H1 (cell line): ENCODE measurements at places on chromosomes 3 and 15.

- no peak for DNase-seq
These were observed 1.6 kb downstream of the WDR72 start for GRCh38 chr15:53757906-53758305.

DNA sequence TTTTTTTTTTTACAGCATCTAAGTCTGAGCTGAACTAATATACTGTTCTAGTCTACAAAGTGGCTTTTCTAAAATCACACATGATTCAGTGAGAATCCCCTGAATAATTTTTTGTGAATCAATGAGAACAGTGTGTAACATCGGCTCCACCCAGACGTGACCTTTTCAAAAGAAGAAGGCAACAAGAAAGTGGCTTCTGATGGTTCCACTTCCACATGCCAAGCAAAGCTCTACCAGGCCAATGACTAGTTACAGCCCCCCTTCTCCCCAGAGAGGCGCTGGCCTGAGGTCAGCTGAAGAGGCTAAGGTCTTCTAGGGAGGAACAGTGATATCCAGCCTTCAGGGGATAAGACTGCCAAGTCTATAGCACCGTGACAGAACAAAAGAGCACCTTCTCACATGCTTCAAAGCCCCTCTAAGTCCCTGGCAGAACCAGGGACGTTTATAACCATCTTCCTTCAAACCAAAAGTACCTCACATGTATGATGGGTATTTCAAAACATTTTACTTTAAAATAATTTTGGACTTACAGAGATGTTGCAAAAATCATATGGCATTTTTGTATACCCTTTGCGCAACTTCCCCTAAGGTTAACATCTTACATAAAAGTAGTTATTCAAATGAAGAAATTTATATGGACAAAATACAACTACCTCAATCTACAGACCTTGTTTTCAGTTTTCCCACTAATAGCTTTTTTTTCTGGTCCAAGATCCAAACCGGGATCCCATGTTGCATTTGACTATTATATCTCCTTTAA is 177.9 kb downstream of the OSBPL10 start:
- no peak for DNase-seq

- DNase-seq: no peak
These were observed 93.0 kb downstream of the CPN2 start for GRCh38 chr3:194257916-194258668.

DNA sequence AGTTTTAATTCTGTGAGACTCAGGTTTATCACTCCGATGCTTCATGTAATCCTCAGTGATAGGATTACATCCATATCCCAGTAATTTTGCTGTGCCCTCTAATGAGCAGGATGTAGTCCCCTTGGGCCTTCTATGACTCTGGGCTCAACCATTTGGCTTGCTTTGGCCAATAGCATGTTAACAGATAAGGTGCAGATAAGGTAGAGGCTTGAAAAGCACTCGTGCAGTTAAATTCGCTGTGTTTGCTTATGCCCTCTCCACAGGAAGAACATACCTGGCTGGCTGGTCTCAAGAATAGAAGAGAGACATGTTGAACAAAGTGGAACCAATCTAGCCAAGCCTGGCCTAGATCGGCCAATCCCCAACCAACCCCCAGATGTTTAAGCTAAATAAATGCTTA is 20.1 kb downstream of the CCDC13 start:
- no peak for DNase-seq

DNA sequence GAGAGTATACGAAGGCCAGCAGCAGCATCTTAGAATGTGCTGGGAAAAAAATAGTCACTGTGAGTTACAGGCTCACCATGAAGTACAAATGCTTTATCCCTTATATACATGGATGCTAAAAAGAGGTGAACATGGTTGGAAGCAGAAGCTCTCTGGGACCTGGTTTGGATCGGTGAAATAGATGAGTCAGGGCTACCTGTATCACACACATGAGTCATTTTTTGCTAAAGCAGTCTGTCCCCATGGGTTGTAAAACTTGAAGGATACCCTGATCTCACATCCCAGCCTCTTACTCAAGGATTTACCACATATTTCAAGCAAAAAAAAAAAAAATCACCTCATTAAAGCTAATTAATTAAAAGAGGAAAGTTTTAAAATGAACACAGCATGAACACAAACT is 6.9 kb upstream of the SERPINI2 start:
- no peak for DNase-seq

DNA sequence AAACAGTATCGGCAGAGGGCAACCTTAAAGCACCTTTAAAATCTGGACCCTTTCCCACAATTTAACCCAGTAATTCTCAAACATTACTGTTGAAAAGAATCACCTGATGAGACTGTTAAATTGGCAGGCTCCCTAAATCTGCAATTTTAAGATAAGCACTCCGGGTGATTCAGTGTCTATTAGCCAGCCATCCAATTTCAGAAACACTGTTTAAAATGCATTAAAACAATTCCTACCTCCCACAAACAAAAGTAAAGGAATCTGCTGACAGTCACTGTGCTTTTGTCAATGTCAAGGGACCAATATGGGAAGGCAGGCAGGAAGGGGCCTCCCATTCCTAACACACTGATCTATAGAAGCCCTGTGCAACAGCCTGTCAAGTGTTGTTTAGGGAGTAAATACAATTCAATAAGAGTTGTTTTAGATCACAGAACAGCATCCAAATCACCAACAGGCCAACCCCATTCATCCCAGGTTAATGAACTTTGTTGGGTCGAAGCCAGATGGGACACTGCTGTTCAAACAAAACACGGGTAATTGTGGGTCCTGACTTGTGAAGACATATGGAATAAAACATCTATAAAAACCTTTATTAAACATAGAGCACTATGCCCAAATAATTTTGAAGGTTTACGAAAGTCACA is 21.4 kb downstream of the SIAH2 start:
- no peak for DNase-seq

GRCh38 chr15:101359365-101359947 is 64.4 kb upstream of the SNRPA1 start:
- peak; percentile 40 for DNase-seq

DNA sequence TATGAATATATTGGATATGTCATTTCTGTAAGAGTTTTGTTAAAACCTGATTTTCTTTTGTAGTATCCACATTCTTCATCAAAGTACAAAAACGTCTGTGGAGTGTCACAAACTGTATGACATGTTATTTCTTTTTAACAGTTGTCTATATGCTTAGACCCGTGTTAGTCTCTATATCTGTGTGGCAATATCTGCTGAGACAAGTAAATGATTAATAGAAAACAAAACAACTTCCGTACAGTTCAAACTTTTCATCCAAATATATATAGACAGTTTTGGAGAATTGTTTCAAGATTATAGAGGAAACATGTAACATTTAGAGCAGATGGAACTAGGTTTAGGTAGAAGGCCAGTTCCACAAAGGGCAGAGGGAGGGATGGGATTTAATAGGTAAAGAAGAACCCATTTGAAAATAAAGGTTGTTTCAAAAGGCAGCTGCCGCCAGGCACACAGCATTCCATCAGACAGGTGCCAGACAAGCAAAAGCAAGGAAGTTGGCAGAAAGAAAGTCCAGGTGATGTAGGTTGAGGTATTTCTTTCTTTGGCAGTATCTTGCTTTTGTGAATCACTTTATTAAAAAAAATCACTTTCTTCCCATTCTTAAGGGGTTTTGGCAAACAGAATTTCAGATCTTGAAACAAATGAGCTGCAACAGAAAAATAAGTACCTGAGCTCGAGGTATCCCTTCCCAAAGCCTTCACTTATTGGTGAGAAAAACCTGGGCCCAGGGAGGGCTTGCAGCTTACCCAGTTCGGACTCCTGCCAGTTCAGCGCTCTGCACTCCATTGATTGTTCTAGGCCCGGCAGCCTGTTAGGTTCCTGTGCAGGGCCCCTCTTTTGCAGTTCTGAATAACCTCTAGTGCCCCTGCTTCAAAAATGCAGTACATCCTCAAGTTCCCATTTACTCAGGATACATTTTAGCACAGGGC is 49.0 kb downstream of the LRRN1 start:
- no peak for DNase-seq

- no peak for DNase-seq
These were observed 37.1 kb upstream of the SLC4A7 start for GRCh38 chr3:27521179-27521871.

DNA sequence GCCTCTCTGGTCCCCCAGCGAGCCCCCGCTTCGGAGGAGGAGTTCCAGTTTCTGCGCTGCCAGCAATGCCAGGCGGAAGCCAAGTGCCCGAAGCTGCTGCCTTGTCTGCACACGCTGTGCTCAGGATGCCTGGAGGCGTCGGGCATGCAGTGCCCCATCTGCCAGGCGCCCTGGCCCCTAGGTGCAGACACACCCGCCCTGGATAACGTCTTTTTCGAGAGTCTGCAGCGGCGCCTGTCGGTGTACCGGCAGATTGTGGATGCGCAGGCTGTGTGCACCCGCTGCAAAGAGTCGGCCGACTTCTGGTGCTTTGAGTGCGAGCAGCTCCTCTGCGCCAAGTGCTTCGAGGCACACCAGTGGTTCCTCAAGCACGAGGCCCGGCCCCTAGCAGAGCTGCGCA is 3.5 kb downstream of the PML start:
- no peak for DNase-seq

- DNase-seq: no peak
These were observed 6.2 kb upstream of the NEO1 start for GRCh38 chr15:73046073-73046472.

- DNase-seq: no peak
These were observed 39.7 kb downstream of the ARHGEF3 start for GRCh38 chr3:56761887-56762651.

- no peak for DNase-seq
These were observed 2.1 kb downstream of the SLC41A3 start for GRCh38 chr3:126081618-126082361.
